HFFc6 (cell line): ENCODE measurements at places on chromosomes 1 and 21.

GRCh38 chr1:72568113-72568512 is 285.8 kb upstream of the NEGR1 start:
- DNase-seq, result no peak

GRCh38 chr1:233664253-233664652 is 50.3 kb downstream of the KCNK1 start:
- no peak for DNase-seq

DNA sequence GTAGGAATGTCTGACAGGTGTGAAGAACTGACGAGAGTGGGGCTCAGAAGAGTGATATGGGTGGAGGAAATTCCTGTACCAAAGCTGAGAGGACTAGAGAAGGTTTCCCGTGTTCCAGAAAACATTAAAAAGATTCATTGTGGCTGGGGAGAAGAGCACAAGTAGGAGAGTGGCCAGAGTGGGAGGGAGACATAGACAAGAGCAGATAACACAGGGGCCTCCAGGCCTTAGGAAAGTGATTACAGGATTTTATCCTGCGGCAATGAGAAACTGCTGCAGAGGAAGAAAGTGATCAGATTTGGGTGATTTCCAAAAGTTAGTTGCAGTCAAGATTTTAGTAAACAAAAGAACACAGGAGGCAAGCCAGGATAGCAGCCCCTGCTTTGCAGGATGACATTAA is 7.9 kb downstream of the C8B start:
- no peak for DNase-seq

DNA sequence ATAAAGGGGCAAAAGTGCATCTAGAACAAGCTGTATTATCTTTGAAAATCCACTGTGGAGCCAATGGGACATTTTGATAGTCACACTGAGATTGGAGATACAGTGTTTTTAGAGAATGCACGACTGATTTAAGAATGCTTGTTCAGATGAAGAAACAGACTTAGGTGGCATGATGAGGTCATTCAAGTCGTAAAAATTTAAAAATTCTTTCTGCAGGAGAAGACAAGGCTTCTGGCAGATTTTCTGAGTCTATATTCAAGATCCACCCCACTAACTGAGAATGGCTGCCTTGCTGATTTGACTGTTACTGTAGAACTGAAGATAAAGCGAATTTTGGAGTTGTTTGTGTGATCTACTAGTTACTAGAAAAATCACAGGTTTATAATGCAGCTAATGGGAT is 310.6 kb downstream of the LRRC7 start:
- no peak for DNase-seq

DNA sequence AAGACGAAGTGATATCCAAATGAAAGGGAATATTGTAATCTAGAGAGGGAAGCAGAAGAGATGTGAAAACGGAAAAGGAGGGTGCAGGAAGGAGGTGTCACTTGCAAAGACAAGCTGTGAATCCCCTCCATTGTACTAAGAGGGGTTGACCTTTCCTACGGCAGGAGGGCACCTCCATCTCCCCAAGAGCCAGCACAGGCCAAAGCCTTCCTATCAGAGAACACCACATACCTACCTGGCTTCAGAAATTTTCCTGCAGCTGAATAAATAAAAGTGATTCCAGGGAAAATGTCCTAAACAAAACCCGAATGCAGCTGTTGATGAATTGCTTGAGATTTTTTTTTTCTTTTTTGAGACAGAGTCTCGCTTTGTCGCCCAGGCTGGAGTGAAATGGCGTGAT is 14.3 kb downstream of the KANK4 start:
- no peak for DNase-seq

- peak; percentile 53 for DNase-seq
Measured at GRCh38 chr1:67013573-67013972, 40.4 kb downstream of the SLC35D1 start.

DNA sequence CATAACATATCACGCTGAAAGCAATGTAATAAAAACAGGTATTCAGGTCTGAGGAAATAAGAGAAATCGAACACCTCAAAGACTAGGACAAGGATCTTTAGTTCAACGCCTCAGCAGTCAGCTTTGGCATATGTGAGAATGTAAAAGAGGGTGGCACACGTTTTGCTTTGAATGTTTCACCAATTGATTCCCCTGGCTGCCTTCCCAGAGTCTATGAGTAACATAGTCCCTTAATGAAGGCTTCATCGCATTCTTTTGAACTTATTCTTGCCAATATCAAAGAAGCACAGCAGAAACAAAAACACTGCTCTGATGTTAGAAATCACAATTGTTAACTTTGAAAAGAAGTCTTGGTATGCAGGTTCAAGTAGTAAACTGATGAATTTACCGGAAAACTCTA is 764.8 kb downstream of the ADGRL2 start:
- DNase-seq, result no peak

GRCh38 chr1:24921938-24922662 is 8.0 kb downstream of the RUNX3 start:
- DNase-seq, result no peak

GRCh38 chr1:103514920-103515503 is 10.5 kb upstream of the RNPC3 start:
- DNase-seq, result peak; percentile 62

DNA sequence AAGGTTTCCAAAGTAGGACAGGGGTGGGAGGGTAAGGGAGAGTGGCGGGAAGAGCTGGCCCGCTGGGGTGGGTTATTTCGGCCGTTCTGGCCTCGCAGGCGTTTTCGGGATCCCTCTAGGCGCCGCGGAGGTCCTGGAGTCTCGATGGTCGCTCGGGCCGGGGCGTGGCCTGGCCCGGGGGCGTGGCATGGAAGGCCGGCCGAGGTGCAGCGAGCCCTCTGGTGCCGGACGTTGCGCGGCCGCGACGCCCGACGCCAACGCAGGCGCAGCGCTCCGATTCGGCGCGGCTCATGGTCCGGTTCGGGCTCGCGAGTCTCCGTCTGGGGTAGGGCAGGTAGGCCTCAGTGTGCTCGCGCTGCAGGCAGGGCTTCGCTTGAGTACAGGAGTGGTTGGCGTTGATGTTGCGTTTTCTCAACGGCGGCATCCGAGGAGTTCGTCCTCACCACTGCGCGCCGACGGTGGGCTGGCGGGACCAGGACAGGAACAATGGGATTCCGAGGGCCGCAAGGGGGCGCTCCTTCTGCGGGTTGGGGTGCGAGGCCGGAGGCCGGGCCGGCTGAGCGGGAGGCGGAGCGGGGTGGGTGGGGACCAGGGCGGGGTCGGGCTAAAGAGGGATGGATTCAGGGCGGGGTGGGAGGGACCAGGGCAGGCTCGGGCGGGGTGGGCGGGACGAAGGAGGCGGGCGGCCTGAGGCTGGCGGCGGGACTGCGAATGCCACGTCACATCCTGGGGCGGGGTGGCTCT is at the start of gene PGBD2:
TSS of gene PGBD2 (plus strand) at position 227 of the 744 bp plus-strand sequence. CDS start 7,628 bp downstream, outside the sequence.
- peak; percentile 87 for DNase-seq

GRCh38 chr1:5884110-5884509 is 108.1 kb downstream of the NPHP4 start:
- no peak for DNase-seq

DNA sequence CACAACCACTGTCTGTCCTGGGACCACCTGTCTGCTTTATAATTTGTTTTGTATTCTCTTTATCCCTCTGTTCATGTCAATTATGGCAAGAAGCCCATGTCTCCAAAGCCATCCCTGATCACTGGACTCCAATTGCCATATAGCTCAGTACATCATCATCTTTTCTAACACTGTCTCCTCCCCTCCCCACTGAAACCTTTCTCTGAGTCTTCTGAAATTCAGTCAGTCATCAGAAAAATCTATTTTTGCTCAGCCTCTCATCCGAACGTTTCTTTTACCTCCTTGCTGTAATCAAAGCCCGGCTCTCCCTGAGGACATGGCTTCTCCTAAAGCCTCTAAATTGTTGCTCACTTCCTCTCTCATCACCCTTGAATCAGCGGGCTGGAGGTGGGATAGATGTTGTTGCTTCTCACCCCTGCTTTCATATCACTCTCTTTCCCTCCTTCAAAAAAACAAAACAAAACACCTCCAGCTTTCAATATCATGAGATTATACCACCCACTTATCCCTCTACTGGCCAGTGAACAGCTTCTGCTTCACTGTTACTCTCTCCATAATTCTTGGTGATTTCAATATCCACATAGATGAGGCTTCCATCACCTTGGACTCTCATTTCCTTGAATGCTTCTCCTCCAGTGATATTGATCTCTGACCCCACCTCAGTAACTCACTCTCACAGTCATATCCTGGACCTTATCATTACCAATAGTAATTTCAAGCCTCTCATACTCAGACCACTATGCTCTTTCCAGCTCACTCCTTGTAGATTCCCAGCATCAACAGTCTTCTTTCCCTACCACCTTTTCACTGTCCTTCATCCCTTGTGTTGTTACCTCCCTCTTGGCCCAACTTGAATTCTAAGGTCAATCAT is 27.8 kb downstream of the RAB3B start:
- DNase-seq, result no peak

- DNase-seq, result peak; percentile 62
Measured at GRCh38 chr1:74689621-74690363, 16.2 kb upstream of the ERICH3 start.

GRCh38 chr1:25126562-25126961 is 105.7 kb downstream of the SYF2 start:
- DNase-seq, result no peak

- peak; percentile 25 for DNase-seq
Measured at GRCh38 chr1:24914226-24915069, 15.6 kb downstream of the RUNX3 start.

- peak; percentile 72 for DNase-seq
Measured at GRCh38 chr1:9145021-9145668, 16.2 kb upstream of the GPR157 start.

DNA sequence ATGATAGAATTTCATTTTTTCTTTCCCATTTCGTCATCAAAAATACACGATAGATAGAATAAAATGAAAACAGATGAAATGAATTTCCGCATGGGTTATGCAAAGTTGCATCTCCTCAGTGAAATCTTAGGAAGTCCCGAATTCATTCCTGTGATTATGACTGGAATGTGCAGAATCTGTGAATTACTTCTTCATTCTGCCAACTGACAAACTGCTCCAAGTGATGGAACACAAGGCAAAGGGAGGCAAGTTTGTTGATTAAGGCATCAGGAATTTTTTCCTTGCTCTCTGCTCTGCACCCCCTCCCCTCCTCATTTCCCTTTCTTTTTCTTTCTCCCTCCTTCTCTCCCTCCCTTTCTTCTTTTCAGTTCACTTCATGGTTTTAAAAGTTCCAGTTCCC is 37.0 kb upstream of the ADGRL4 start:
- peak; percentile 26 for DNase-seq

- DNase-seq, result no peak
Measured at GRCh38 chr1:236786453-236786852, 8.6 kb upstream of the MTR start.

DNA sequence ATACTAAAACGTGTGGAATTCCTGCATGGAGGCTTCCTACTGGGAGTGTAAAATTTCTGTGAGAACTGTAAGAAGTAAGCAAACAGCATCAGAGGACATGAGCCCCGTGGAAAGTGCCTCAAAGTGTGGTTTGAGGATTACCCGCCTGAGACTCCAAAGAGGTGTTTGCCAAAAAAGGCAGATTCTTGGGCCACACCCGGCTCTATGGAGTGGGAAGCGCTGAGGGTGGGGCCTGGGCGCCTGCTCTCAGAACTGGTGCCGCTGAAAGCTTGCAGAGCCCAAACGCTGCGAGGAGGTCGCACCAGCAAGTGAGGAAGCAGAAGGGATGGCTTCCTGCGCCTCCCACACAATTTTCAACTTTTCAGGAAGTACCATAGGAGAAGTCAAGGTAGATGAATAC is 43.0 kb upstream of the PSEN2 start:
- DNase-seq, result no peak
